ENCODE measurements at places on chromosomes 12 and 14.

- DNase-seq: no peak
Measured at GRCh38 chr14:94180655-94181271, 6.6 kb downstream of the PPP4R4 start.

GRCh38 chr12:127925971-127926370 lies 341.0 kb upstream of the TMEM132C start:
- no peak for DNase-seq

GRCh38 chr12:125194163-125194773 lies 129.0 kb downstream of the AACS start:
- DNase-seq: no peak

DNA sequence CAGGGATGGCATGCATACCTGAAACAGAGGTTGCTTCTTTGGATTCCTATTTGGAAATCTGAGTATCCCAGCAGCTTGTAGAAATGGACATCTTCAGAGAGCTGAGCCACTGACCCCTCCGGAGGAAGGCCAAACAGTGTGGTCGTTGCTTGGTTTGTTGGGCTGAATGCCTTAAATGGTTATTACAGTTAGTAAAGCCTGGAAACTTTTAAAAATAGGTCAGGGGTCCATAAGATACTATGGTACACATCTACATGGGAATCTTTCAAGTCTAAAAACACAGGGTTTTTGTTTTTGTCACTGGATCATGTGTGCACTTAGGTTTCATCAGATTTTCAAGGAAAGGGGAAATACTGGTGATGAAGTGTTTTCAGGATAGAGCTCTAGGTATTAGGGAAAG lies 7.7 kb downstream of the DYRK2 start:
- no peak for DNase-seq

GRCh38 chr14:87830443-87831096 lies 162.4 kb downstream of the GALC start:
- DNase-seq: no peak

GRCh38 chr14:75967866-75968265 lies 13.9 kb downstream of the TGFB3 start:
- DNase-seq: no peak

DNA sequence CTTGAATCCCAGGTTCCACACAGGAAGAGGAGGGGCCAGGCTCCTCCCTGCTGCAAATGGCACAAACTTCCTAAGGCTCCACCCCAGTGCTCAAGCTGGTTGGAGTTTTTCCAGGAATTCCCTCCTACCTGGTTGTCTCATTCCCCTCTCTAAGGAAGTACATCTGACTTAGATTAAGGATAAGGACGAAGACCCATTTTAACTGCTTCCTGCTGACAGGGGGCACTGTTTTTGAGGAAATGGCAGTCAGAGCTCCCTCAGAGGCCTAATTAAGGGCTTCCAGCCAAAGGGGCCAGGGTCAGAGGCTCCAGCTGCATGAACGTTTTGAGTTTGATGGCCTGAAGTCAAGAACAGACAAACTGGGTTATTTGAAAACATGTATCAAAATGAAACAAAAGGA lies 1084.7 kb downstream of the SLC6A15 start:
- no peak for DNase-seq

- DNase-seq: no peak
Measured at GRCh38 chr12:57138526-57139272, 8.7 kb downstream of the LRP1-AS start.

DNA sequence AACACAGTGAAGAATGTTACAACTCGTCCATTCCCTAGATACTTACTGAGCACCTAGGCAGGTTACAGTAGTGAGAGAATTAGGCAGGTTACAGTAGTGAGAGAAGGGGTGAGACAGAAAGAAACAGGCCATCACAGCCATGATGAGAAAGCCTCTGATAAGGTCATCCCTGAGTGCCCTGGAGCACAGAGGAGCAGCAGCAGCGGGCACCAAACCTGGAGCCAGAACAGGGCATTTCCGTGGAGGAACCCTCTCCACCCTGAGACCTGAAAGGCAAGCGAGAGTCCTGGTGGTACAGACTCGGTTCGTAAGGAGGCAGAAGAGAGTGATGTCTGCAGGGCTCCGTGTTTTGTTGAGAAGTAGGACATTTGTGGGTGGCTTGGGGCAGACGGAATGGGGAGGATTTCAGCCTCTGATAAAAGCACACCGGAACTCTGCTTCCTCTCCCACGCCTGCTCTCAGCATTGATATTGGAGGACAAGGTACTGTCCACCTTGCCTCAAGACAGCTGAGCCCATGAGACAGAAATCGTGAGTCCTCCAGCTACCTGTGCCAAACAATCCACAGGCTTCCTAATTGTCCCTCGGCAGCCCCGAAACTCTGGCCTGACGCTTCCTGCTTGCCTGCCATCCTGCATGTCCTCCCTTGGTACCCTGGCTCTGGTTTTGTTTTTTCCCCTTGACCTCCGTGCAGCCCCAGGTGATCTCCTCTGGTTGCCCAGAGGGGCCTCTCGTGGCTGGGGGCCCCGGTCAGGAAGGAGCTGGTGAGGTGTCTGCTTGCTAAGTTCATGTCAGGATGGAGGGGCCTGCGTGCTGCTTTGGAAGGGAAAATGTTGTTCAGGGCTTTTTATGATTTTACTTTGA lies 136.1 kb downstream of the GCH1 start:
- DNase-seq: no peak

- no peak for DNase-seq
Measured at GRCh38 chr14:88191605-88192004, 131.5 kb downstream of the KCNK10 start.

- DNase-seq: no peak
Measured at GRCh38 chr14:90677484-90678050, 138.7 kb downstream of the TTC7B start.

DNA sequence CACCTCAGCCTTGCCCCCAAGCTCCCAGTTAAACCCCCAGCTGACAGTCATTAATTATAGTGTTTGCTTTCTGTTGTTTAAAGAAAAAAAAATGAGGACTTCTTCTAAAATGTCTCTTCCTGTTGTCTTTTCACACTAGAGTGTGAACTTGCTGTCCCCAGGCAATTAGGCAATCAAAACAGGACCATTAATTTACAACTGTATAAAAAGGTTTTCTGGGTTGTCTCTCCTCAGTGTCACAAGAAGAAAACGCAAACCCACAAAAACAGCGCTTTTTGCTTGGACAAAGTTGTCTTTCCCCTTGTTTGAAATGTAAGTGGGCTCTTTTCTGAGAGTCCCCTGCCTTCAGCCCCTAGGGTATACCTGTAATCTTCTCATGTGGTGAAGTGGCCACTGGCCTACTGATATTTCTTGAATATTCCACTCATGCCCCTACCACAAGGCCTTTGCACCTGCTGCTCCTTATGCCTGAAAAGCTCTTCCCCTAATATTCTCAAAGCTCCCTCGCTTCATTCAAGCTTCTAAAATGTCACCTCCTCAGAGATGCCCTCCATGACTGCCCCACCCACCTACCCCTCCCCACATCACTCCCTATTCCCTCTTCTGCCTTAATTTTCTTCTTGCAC lies 158.9 kb upstream of the PWP1 start:
- DNase-seq: no peak

DNA sequence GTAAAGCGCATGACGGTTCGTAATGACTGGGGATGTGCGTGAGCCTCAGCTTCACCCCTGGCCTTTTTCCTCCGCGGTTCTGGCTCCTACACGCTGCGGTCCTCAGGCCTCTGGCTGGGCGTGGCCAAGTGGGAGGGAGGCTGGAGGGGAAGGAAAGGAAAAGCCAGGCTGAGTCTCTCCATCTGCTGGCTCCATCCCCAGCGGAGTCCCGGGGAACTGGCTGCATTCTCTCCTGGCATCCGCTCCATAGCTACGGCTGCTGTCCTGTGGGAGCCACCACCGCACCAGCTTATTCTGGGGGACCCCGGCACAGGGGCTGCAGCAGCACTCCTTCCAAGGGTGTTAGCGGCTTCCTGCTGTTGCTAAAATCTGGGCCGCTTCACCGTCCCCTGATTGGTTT lies 68.2 kb upstream of the SLC24A4 start:
- no peak for DNase-seq

DNA sequence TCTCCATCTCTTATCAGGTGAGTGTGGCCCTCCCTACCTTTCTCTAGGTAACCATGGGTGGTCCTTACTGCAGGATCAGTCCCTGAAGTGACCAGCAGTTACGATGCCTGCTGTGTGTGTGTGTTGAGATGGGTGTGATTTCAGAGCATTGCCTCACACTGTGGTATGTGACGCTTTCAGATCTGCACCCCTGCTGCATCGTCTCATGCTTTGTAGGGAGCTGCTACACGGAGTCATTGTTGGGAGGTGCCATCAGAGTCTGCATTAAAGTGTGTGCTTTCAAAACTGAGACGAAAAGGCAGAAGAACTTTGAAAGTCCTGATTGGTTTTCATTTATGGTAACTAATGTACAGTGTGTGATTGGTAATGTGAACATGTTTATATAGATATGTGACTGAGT lies 150.5 kb downstream of the PELI2 start:
- no peak for DNase-seq

DNA sequence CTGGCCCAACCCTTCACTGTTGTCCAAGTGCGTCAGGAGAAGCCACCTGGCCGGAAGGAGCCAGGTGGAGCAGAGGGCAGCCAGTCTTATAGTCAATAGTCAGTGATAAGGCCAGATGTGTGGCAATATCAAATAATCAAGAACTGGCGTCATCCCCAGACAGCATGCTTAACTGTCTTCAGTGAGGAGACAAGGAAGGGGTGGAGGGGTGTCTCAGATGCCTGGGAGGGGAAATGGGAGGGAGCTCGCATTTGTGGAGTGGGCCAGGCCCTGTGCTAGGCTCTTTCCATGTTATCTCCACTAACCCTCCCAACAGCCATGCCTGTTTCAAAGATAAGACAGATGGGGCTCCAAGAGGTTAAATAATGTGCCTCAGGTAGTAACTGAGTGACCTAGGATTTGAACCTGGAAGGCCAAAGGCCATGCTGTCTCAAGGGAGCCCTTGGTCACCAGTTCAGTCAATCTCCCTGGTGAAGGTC lies 48.9 kb upstream of the FOS start:
- DNase-seq: no peak

GRCh38 chr12:5318874-5319273 lies 113.0 kb upstream of the NTF3 start:
- no peak for DNase-seq

- DNase-seq: no peak
Measured at GRCh38 chr12:100114574-100114973, 28.1 kb downstream of the BLTP3B start.

GRCh38 chr14:97840159-97840558 lies 1043.0 kb downstream of the VRK1 start:
- DNase-seq: no peak

- no peak for DNase-seq
Measured at GRCh38 chr12:65308601-65309071, 30.2 kb downstream of the MSRB3 start.

DNA sequence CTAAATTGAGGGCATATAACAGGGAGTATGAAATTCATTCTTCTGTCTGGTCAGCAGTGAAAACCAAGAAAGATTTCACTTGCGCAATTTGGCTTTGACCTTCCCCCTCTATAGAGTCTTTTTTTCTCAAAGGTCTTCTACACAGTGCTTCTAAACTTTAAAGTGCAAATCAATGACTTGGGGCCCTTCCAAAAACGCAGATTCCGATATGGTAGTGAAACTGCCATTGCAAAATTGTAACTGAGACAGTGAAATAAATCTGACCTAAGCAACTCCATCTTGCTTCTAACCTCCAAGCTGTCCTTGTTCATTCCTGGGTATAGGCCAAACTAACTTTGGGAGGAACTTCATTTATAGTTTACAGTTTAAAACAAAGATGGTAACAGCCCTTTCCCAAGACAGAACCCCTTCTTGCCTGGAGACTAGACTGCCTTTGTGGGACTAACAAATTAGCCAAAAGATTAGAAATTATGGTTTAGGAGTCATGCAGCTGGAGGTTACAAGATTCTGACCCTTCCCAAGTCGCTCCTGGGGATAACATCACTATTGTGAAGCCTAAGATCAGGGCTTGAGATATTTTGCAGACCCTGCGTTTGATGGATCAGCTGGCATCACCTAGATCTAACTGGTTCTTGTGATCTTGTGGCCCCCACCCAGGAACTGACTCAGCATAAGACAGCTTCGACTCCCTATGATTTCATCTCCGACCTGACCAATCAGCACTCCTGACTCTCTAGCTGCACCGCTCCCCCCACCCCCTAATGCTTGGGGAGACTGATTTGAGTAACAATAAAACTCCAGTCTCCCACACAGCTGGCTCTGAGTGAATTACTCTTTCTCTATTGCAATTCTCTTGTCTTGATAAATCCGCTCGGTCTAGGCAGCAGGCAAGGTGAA lies 5.0 kb downstream of the SLC25A21 start:
- DNase-seq: no peak

- no peak for DNase-seq
Measured at GRCh38 chr12:24780697-24781368, 168.1 kb downstream of the BCAT1 start.

- DNase-seq: no peak
Measured at GRCh38 chr12:31773223-31773750, 44.5 kb upstream of the AMN1 start.

- DNase-seq: no peak
Measured at GRCh38 chr12:64027311-64027710, 182.8 kb downstream of the SRGAP1 start.

DNA sequence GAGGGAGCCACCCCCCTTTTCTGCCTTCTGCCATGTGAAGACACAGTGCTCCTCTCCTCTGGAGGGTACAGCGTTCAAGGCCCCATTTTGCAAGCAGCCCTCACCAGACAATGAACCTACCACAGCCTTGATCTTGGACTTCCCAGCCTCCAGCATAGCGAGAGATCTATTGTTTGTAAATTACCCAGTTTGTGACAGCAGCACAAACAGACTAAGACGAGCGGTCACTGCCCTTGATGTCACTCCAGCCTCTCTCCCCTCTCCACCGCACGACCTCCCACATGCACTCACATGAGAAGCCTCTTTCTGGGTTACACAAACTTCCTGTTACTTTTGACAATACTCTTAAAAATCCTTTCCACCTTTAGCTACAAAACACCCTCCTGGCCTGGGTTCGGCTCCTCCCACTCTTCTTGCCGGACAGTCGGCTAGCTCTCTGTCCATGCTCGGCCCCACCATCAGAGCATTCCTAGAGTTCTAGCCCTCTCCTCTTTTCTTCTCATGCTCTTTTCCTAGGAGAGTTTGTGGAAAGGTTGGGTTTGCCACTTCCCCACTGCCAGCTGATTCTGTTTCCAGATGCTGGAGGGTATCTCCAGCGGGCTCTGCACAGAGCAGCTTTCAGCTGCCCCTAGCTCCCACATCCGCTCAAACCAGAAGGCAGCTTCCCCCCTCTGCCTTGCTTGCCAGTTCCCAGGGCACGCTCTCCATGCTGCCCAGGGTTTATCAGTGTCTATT lies 124.3 kb downstream of the FOXN3 start:
- no peak for DNase-seq

- no peak for DNase-seq
Measured at GRCh38 chr12:20268121-20268732, 100.1 kb upstream of the PDE3A start.

GRCh38 chr12:29104516-29104915 lies 44.6 kb upstream of the FAR2 start:
- no peak for DNase-seq

DNA sequence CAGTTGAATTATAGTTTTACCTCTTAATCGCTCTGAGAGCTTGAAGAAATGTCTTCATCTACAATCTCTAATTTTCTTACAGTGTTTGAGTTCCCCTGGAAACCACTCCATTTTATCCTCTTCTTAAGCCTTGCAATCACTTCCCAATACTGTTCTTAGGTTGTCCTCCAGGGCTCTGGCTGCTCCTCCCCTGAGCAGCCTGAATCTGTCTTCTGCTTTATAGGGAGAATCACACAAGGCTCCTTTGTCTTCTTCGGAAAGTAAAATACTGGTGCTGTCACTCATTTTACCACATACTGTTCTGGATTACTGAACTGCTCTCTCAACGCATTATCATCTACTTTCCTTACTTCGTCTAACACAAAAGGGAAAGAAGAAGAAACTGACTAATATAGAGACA lies 133.7 kb downstream of the MDGA2 start:
- DNase-seq: no peak
